Stimulated activated CD4-positive, alpha-beta T cell treated with anti-CD3 and anti-CD28 coated beads, TNF-alpha, amount 100 ng/mL, for 1 hour (primary cell): ENCODE measurements at places on chromosomes 6 and 20.

- no peak for DNase-seq
These were observed 44.9 kb upstream of the FAM83B start for GRCh38 chr6:54801669-54802068.

GRCh38 chr6:22838345-22838744 lies 269.0 kb downstream of the HDGFL1 start:
- no peak for DNase-seq

GRCh38 chr6:106823732-106824351 lies 150.7 kb downstream of the CD24 start:
- no peak for DNase-seq

DNA sequence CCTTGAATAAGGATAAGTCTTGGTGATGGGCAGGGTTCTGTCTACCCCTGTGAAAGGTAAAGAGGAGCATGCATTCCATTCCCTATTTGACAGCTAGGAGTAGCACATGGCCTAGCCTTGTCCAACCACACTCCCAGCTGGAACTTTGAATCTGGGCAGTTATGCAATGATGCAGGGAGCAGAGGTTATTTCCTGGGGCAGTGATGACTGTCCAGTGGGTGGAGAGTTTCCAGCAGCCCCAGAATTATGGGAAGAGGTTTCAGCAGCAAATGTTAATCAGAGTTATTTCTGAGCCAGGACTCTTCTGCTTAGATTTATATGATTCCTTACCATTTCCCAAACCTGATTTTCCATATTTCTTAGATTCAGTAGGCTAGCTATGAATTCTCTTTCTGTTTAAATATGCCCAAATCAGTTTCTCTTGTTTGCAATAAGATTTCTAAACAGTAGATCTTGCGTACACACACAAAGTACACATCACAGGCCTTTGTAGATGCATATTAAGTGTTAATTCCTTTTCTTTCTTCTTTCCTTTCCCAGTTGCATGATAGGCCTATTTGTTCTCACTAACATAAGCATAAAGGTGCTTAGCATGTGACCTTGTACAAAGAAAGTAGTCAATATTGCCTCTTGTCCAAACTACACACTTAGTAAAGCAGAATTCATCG lies 17.3 kb upstream of the TXLNB start:
- no peak for DNase-seq

DNA sequence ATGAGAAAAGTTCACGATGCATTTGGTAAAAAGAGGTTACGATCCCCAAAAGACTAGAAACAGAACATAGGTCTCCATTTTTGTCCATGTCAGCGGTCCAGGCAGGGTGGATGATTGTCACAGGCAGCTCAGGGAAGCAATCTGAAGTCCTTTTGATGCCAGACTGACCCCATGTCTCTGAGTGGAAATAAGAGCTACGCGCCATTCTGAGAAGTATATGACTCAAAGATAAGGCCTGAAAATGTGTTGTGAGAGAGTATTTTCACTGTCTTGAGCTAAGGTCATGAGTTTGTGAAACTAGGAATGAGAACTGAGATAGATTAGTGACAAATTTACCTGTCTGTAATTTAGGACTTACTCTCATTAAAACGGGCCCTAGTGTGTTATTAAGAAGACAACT lies 69.5 kb downstream of the LYRM4 start:
- DNase-seq, result no peak

- no peak for DNase-seq
These were observed 58.8 kb downstream of the SAMD5 start for GRCh38 chr6:147567141-147567805.

GRCh38 chr20:33400812-33401183 lies 521 bp downstream of the CDK5RAP1 start:
- no peak for DNase-seq

DNA sequence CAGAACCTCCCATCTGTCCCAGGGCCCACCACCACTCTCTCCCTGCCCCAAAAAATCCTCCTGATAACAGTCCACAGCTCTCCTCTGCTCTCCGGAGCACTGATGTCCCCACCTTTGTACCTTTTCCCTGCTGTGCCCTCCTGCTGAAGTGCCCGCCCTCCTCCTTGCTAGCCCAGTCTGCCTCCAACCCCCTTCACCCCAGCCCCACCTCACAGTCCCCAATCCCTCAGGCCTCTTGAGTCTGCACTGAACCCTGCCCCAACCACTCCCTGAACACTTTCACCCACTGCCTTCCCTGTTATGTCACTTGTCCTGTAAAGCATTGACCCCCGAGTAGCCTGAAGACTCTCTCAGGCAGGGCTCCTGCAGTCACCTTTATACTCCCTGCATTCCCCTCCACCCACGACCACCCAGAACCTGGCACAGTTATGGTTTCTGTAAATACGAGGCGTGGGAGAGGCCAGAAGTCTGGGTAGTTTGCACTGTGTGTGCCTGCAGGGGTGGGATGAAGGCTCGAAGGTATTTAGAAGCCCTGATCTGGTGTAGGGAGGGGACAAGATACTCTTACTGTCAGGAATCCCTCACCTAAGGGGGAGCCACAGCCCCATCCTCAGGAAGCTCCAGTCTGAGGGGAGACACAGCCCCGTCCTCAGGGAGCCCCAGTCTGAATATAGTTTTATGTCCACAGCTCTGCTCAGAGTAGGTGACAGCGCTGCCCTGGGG lies 5.4 kb downstream of the GLP1R start:
- DNase-seq, result no peak

DNA sequence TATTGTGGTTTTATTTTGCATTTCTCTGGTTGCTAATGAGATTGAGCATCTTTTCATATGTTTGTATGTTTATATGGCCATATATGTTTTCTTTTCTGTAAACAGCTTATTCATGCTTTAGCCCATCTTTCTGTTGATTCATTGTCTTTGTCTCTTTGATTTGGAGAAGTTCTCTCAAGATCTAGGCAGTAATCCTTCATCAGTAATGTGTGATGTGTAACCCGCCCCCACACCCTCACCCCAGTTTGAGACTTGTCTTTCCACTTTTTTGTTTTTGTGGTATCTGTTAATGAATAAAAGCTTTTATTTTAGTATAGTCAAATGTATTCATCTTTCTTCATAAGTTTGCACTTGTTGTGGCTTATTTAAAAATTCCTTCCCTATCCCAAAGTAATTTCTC lies 26.0 kb downstream of the ZC3H12D start:
- no peak for DNase-seq

GRCh38 chr6:14031516-14031915 lies 86.1 kb upstream of the CD83 start:
- DNase-seq, result no peak

DNA sequence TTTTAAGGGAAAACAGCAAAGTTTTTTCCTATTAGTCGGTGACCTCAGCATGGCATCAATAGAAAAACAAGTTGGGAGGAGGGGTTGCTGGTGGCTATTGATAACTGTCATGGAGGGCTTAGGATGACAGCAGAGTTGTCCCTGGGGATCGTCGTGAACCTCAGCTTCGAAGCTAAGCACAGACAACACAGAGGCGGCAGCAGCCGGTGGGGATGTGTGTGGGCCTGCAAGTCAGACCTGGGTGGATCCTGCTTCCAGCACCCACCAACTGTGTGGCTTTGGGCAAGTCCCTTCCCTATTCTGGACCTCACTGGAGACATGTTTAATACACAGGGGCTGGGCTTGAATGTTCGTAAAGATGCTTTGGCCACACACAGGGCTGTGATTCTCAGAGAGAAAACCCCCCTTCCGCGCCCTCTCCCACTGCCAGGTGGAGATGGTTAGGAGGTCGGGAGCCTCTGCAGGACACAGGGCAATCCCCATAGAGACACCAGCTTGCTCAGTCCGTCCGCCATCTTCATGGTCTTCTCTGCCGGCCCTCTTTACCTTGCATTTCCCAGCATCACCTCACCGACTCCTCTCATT lies 83.1 kb upstream of the TOX2 start:
- DNase-seq, result no peak

DNA sequence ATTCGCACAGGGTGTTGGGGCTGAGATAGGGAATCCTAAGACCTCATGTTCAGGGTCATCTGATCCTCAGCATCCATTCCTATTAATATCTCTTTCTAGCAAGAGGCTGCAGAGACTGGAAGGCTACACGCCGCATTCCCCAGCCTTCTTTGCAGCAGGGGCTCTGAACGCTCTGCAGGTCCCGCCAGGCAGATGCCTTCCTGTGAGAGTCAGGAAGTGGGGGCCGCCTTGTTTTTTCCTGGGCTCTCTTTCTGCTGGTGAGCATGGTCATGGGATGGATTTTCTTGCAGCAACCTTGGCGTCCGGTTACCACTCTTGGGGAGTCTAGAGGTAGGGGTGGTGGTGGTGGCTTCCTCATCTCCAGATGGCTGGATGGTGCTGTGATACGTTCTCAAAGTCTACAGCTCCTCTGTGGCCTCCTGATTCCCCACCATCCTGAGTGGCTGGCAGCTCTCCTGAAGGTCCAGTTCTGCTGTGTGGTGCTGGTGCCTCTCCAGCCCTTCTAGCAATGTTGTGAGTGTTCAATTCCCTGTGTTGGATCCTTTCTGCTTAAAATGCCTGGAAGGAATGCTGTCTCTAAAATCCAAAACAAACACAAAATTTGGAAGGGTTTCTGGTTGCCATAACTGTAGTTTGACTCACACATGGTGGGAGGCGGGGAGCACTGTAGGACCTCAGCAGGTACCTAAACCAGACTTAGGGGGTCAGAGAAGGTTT lies 111.9 kb downstream of the CEBPB start:
- no peak for DNase-seq

DNA sequence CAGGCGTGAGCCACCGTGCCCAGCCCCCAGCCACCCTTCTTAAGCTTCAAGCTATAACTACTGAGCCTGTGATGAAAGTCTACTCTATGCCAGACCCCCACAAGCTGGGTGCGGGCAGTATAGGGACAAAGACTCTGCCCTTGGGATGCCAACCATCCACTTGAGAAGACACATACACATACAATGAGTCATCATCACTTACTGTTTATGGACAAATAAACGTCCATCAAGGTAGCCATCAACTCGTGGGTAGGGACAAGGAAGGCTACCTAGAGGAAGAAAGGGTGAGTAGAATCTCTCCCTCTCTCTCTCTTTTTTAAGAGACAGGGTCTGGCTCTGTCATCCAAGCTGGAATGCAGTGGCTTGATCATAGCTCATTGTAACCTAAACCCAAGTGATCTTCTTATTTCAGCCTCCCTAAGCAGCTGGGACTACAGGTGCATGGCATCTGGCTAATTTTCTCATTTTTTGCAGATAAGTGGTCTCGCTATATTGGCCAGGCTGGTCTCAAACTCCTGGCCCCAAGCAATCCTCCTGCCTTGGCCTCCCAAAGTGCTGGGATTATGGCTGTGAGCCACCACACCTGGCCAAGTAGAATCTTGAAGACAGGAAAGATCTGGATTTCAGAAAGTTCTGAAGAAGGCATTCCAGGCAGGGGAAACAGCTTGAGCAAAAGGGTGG lies 2.6 kb upstream of the TP53INP2 start:
- DNase-seq, result no peak

DNA sequence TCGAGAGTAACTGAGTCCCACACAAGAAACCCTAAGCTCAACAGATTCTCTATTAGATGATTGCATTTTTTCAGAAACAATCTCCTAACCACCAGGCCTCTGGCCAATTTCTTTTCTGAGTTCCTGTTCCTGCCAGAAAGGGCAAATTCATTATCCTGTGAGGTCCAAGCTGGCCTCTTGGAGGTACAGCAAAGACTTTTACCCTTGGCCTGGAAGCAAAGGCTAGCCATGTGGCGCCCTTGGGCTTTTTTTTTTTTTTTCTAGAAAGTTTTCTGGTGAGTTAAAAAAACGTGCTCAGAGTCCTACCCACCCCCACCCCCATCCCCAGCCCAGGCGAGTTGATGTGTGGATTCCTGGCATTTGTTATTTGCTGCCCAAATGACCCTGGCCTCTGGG lies 59.0 kb upstream of the EEF1A1 start:
- DNase-seq, result no peak
